T-cell (primary cell): ENCODE measurements at places on chromosomes 4 and X.

DNA sequence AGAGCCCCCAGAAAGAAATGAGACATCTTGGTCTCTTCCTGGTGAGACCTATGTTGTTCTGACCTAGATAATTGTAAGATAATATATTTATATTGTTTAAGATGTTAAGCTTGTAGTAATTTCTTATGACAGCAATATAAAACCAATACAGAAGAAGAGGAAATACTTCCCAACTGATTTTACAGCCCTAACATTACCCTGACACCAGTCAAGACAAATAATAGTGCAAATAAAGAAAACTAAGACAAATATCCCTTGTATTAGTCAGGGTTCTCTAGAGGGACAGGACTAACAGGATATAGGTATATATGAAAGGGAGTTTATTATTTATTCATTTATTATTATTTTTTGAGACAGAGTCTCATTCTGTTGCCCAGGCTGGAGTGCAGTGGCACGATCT, 18.7 kb downstream of the TCEAL8 start:
- DNase-seq, result no peak

- DNase-seq, result no peak
These were observed 23.1 kb downstream of the EIF4E start for GRCh38 chr4:98905839-98906238.

DNA sequence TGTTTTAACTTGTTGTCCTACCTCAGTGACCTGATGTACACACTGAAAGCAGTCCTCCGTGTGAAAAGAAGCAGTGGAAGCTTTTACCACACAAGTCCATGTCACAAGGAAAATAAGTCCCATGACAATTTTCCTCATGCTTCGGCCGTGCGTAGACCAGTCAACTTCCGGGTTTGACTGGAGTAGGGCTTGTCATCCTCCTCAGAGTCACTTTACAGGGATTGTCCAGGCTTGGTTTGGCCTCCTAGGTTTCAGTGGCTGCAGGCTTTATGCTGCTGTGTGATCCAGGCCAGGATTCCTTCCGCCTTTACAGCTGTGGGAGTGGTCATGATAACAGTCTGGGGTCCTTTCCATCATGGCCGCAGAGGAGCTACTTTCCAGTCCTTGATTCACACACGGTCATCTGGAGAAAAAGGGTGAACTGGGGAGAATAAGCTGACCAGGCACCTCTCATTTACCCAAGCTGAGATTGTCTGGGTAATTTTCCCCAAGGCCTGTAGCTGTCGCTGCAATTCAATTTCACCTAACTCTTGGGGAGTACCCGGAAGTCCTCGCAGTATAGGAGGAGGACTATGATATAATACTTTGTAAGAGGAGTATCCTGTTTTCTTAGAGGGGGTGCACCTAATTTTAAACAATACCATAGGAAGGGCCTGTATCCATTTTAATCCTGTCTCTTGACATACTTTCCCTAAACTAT, 206.1 kb upstream of the KLF8 start:
- DNase-seq, result no peak

- no peak for DNase-seq
These were observed 207.4 kb downstream of the ADAM29 start for GRCh38 chr4:175125410-175126068.

GRCh38 chr4:48970471-48970921, 15.6 kb upstream of the CWH43 start:
- DNase-seq, result no peak

DNA sequence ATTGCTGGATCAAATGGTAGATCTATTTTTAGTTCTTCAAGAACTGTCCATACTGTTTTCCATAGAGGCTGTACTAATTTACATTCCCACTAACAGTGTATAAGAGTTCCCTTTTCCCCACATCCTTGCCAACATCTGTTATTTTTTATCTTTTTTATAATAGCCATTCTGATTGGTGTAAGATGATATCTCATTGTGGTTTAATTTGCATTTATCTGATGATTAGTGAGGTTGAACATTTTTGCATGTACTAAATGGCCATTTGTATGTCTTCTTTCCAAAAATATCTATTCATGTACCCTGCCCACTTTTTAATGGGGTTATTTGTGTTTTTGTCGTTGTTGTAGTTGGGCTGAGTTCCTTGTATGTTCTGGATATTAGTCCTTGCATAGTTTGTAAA, 35.4 kb upstream of the PRKG2 start:
- DNase-seq, result no peak

DNA sequence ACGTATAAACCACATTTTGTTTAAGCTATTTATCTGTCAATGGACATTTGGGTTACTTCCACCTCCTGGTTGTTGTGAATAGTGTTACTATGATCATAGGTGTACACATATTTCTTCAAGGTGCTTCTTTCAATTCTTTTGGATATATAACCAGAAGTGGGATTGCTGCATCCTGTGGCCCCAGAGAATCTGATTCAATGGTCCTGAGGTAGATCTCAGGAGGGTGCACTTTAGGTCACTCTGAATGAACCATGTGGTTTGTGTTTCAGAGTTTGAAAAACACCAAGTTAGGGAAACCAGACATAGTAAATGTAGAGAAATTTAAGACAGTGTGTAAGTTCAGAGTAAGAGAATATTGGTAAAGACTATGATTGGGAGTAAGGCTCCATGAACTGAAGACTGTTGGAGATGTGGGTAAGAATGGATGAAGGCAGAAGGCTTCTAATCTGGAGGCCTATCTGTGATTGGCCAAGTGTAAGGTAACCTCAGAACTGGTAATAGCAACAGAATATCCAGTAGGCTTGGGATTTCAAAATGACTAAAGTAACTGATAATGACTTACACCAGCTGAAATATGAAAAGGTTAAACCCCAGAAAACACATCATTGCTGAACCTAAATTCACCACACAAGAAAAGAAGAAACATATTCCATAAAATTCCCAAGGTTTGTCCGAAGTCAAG, 236.9 kb downstream of the CAMK2D start:
- no peak for DNase-seq

DNA sequence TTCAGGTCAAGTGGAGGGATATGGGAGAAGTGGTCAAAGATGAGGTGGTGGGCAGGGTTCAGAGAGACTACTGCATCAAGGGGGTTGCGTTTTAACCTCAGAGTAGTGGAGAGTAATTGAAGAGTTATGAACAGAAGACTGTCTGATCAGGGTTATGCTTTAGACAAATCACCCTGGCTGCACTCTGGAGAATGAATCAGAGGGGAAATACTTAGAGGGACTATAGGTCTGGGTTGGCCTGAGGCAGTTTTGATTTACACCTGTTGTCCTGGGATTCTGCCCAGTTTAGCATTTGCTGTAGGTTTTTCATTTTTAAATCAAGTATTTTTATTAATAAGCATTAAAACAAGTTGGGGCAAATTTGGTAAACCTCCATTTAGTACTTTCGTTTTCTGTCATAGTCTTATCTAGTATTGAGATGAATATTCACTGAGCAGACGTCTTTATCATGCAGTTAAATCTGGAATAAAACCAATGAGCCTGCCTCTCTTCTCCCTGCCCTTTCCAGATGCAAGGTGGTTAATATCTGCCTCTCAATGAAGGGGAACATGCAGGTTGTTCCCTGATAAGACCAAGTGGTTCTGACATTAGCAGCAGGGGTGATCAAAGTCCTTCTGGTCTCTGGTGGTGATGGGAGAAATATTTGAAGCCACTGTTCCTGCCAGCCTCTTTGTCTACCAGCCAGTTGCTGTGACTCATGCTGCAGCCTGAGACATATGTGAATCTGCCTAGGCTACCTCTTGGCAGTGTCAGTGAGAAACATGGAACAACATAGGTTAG, 116.0 kb upstream of the RPS6KA3 start:
- no peak for DNase-seq
